IMR-90 (cell line): ENCODE measurements at places on chromosomes 4 and X. TPM values are rescaled to one million over a fixed set of nuclear protein-coding genes. Genes with fewer than 3 reads are reported as not detected.

The CLNK gene
- not detected in 2 replicates for total RNA-seq

GRCh38 chr4:187576751-187577150 is 418.8 kb upstream of the ZFP42 start:
- no peaks in the 10 kb centered on the region for H3K27me3 ChIP-seq
- H3K4me3 ChIP-seq, result no peak overlapping the region
- no peaks in the 10 kb centered on the region for H3K36me3 ChIP-seq
- H3K27ac ChIP-seq, result no peak overlapping the region

- peaks cover 82% of the 10 kb centered on the region for H3K36me3 ChIP-seq
- no peak for DNase-seq
- no peaks in the 10 kb centered on the region for H3K4me1 ChIP-seq
- H3K27me3 ChIP-seq, result no peaks in the 10 kb centered on the region
- H3K4me3 ChIP-seq, result no peak overlapping the region
Measured at GRCh38 chr4:54289316-54289715, 60.2 kb downstream of the PDGFRA start.

DNA sequence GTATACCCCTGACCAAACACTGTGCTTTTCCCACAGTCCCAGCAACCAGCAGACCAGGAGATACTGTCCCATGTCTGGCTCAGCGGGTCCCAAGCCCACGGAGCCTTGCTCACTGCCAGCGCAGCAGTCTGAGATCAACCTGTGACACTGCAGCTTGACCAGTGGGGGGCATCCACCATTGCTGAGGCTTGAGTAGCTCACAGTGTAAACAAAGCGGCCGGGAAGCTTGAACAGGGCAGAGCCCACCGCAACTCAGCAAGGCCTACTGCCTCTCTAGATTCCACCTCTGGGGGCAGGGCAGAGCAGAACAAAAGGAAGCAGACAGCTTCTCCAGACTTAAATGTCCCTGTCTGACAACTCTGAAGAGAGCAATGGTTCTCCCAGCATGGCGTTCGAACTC is 58.1 kb downstream of the SLC10A6 start:
- H3K4me1 ChIP-seq, result 0 out of 2 replicates have a peak, but pooled peaks cover 2% of the 10 kb centered on the region
- DNase-seq, result no peak
- no peak overlapping the region for H3K4me3 ChIP-seq
- peaks cover 15% of the 10 kb centered on the region for H3K36me3 ChIP-seq
- no peak overlapping the region for H3K27ac ChIP-seq
- no peaks in the 10 kb centered on the region for H3K27me3 ChIP-seq

The BST1 gene
- 5.3 and 6.6 TPM in 2 replicates for total RNA-seq

The KCND1 gene
- total RNA-seq, result 0.28 and 0.36 TPM in 2 replicates

DNA sequence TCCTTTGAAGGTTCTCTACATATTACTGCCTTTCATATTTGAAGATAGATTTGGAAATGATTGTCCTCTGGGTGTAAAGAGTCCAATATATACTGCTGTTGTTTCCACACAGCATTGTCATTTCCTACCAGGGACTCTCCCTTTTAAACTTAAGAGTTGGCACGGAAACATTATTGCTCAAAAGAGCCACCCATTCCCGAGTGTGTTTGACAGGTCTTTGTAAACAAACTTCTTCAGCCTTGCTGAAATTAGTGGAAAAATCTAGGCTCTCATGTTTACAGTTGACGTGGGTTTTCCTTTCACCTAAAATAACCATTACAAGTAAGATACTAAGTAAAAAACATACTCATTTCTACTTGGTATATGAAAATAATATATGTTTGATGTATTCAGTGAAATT is 111.4 kb upstream of the LIMCH1 start:
- H3K36me3 ChIP-seq, result no peaks in the 10 kb centered on the region
- no peak for DNase-seq
- H3K27me3 ChIP-seq, result no peaks in the 10 kb centered on the region; the same call in none of the 2 replicates
- H3K4me1 ChIP-seq, result peaks cover 4% of the 10 kb centered on the region; the same call in 1 of the 2 replicates

- H3K27ac ChIP-seq, result no peak overlapping the region
- H3K4me3 ChIP-seq, result no peak overlapping the region
- H3K4me1 ChIP-seq, result peaks cover 2% of the 10 kb centered on the region
- no peak for DNase-seq
- H3K36me3 ChIP-seq, result peaks cover 6% of the 10 kb centered on the region; the same call in 1 of the 2 replicates
Measured at GRCh38 chr4:37828843-37829242, 2.4 kb downstream of the PGM2 start.

DNA sequence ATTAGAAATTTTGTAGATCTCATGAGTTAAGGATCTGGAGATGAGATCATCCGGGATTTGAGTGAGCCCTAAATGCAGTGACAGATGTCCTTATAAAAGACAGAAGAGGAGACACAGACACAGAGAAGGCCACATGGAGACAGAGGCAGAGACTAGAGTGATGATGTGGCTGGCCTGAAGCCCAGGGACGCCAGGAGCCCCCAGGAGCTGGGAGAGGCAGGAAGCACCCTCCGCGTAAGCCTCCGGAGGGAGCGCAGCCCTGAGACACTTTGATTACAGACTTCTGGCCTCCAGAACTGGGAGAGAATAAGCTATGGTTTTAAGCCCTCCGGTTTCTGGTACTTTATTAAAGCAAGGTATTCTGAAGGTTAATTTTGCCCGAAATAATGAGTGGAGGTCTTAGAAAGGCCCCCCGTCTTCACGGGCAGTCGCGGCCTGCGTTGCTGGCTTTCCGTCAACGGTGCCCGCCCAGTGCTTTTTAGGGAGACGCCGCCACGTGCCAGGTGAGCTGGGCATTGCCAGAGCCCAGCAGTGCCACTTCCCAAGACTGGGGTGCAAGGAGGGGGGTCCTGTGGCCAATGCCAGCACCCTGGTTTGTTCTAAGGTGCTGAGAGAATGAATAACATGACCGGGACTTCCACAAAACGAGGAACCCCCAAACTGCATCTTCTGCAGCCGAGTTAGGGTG is 8.1 kb downstream of the DHRSX start:
- no peak overlapping the region for H3K4me3 ChIP-seq
- H3K27ac ChIP-seq, result no peak overlapping the region
- H3K27me3 ChIP-seq, result no peaks in the 10 kb centered on the region

DNA sequence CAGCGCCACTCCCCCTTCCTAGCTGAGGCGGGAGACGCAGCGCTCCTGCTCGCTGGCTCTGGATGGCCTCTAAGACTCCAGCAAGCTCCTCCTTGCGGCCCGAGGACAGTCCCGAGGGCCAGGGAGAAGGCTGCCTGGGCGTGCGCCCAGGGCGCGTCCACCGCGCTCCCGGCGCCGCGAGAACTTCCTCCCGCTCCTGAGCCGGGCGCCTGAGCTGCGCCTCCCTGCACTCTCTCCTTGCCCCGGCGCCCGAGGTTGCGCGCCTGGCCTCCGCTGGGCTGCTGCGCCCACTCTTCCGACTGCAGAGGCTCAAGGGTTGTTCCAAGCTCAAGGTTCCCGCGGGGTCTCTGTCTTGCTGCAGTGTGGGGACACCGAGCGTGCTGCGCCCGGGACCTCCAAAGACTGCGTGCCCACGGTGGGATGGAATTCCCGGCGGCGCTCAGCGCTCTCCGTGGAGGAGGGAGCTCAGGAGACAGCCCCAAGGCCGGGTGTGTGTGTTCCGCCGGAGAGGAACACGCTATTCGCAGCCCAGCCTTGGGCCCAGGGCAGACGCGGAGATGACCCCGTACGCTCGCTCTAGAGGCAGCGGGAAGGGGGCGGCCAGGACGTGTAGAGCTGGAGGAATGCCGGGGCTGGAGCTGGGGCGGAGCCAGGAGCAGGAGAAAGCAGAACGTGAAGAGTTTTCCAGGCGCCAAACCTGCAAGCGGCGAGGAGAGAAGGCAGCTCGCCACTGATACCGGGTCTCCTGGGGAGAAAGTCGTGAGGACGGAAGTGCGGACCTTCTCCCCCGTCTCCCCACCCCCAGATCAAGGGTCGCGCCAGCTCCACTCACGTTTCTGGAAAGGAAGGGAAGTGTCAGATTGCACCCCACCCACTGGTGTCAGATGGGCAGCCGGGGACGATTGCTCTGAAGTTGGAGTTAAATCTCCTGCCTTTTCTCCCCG is at the start of gene ARHGAP6:
Gene ARHGAP6 (minus strand): TSS at position 753 of the 944 bp plus-strand sequence. CDS start 1,092 bp downstream, outside the sequence.
- H3K4me1 ChIP-seq, result no peaks in the 10 kb centered on the region
- peak; percentile 20 for DNase-seq
- H3K27ac ChIP-seq, result no peak within 1 kb of the TSS
- H3K4me3 ChIP-seq, result peak within 1 kb of the TSS; percentile 31
- H3K27me3 ChIP-seq, result peaks cover 16% of the 10 kb centered on the region
- no peaks in the 10 kb centered on the region for H3K36me3 ChIP-seq

- H3K27me3 ChIP-seq, result peaks cover 17% of the 10 kb centered on the region
- H3K4me1 ChIP-seq, result no peaks in the 10 kb centered on the region
- H3K36me3 ChIP-seq, result no peaks in the 10 kb centered on the region
- H3K4me3 ChIP-seq, result no peak overlapping the region
Measured at GRCh38 chr4:185479507-185479971, 8.0 kb upstream of the CCDC110 start.

The PPP1R2C gene
- not detected in 2 replicates for total RNA-seq

DNA sequence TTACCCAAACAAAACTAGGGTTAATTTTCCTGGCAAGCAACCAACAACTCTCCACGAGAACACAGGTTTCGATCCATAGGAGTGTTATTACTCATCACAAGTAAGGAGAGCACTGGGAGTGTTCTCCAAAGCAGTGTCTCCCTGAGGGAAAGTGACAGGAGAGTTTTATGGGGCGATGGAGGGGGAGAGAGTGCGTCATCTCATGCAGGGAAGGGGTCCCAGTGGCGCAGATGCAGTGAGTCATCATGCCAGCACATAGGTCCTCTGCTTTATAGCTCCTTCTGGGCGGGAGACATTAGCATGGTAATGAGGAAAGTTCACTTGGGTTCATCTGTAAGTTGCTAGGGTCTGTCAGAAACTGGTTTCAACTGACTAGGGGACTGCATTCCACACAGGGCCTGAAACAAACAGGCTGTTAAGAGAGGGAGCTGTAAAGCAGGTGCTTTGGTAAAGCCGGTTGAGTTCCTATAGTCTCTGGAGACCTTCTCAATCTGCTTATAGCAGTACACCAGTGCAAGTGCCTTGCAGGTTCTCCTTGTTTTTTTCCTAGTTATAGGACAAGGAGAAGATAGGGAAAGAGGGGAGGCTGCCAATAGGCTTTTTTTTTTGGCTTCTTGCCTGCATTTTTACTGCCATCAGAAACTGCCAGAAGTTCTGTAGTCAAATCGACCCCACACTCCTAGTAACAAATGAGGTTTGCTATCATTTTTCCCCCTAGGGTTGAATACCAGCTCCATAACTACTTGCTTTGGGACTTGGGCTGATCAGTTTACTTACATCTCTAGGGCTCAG is 12.8 kb upstream of the BOD1L1 start:
- peak; percentile 88 for DNase-seq
- no peak overlapping the region for H3K27ac ChIP-seq
- H3K4me3 ChIP-seq, result no peak overlapping the region
- H3K27me3 ChIP-seq, result no peaks in the 10 kb centered on the region; the same call in 1 of the 2 replicates

The PDCL2 gene
- total RNA-seq, result not detected in 2 replicates

The CHIC1 gene
- total RNA-seq, result 7.3 and 13.1 TPM in 2 replicates

GRCh38 chr4:153252122-153252521 is 47.9 kb downstream of the TRIM2 start:
- H3K27ac ChIP-seq, result no peak overlapping the region
- DNase-seq, result no peak
- H3K36me3 ChIP-seq, result no peaks in the 10 kb centered on the region
- H3K4me1 ChIP-seq, result peaks cover 4% of the 10 kb centered on the region; the same call in 1 of the 2 replicates

DNA sequence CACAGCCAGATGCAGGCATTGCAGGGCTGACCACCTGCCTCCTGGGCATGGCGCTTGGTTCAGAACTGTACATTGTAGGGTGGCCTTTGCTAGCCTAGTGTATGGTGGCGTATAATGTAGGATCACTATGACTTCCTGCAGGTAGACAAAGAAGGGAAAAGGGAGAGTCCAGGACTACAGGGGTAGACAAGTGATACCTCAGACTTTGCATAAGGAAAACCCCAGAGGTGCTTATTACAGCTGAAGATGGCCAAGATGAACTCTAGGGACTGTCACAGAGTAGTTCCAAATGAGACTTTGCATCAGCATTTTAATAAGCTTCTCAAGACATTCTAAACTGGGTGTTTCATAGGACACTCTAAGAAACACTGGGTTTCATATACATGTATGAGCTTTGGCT is 116.4 kb upstream of the PUDP start:
- no peaks in the 10 kb centered on the region for H3K36me3 ChIP-seq
- DNase-seq, result no peak
- no peaks in the 10 kb centered on the region for H3K27me3 ChIP-seq
- peaks cover 3% of the 10 kb centered on the region for H3K4me1 ChIP-seq
- no peak overlapping the region for H3K27ac ChIP-seq

GRCh38 chrX:38175139-38175538 is 45.5 kb downstream of the SRPX start:
- H3K27ac ChIP-seq, result no peak overlapping the region
- peak; percentile 28 for DNase-seq
- no peak overlapping the region for H3K4me3 ChIP-seq
- H3K36me3 ChIP-seq, result no peaks in the 10 kb centered on the region
- peaks cover 1% of the 10 kb centered on the region; the same call in 1 of the 2 replicates for H3K27me3 ChIP-seq

DNA sequence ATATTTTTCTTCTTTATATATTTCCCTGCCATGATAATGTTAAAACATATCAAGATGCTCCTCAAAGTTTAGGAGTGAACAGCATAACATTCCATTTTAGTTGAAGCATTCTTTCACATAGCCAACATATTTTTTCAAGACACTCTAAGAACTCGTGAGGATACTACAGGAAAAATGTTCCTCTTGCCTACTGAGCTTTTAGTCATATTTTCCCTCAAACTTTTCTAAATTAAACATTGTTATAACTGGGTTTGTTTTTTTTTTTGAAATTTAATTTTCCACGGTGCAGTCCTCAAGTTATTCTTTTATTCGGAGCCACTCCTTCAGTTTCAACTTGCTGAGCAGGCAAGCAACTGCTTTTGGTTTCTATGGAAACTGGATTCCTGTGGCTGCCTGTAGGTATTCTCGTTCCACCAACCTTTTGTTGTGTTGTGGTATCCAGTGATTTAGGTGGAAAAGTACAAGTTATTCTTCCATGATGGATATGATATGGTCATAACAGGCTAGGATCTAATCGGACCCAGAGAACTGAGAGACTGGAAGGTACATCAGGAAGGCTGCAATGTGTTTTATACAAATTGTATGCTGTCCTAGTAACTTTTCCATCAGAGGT is 248.0 kb downstream of the TRIML1 start:
- no peaks in the 10 kb centered on the region for H3K27me3 ChIP-seq
- no peak overlapping the region for H3K4me3 ChIP-seq
- peak; percentile 54 for DNase-seq
- no peaks in the 10 kb centered on the region for H3K36me3 ChIP-seq
- no peak overlapping the region for H3K27ac ChIP-seq

DNA sequence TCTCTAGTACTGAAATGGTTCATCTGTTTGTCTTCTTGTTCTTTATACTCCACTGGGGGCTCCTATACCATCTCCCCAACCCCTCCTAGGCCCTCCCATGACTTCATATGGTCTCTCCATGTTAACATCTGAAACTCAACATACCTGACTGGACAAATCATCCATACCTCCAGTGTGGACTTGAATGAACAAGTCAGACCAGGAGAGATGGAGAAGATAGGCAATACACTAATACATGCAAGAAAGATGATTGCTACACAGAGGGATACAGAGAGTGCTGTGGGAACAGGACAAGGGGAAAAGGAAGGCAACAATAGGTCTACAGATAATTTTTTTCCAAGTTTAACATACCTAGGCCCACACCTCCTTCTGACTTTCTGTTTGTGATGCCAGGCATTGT is 175.1 kb downstream of the FHIP1A start:
- DNase-seq, result no peak
- no peak overlapping the region for H3K4me3 ChIP-seq
- H3K4me1 ChIP-seq, result no peaks in the 10 kb centered on the region

- peaks cover 11% of the 10 kb centered on the region for H3K4me1 ChIP-seq
- peaks cover 4% of the 10 kb centered on the region for H3K36me3 ChIP-seq
- H3K4me3 ChIP-seq, result no peak overlapping the region
- H3K27me3 ChIP-seq, result no peaks in the 10 kb centered on the region
Measured at GRCh38 chrX:65697915-65698796, 30.7 kb downstream of the MSN start.

GRCh38 chr4:36290641-36291040 is 9.2 kb downstream of the DTHD1 start:
- H3K27me3 ChIP-seq, result no peaks in the 10 kb centered on the region
- H3K4me3 ChIP-seq, result no peak overlapping the region
- H3K36me3 ChIP-seq, result no peaks in the 10 kb centered on the region
- H3K27ac ChIP-seq, result no peak overlapping the region
- no peak for DNase-seq
- H3K4me1 ChIP-seq, result no peaks in the 10 kb centered on the region
